ENCODE measurements at places on chromosomes 11 and 22.

- no peak for DNase-seq
Observed at GRCh38 chr11:57310091-57310490, 14.7 kb downstream of the TNKS1BP1 start.

- DNase-seq = no peak
Observed at GRCh38 chr22:44379817-44380755, 67.3 kb upstream of the SHISAL1 start.

- DNase-seq = no peak
Observed at GRCh38 chr11:132466983-132467382, 1065.3 kb downstream of the OPCML start.

- no peak for DNase-seq
Observed at GRCh38 chr22:26452236-26453016, 23.4 kb downstream of the ASPHD2 start.

GRCh38 chr11:57155838-57156607 lies 25.7 kb upstream of the LRRC55 start:
- no peak for DNase-seq

DNA sequence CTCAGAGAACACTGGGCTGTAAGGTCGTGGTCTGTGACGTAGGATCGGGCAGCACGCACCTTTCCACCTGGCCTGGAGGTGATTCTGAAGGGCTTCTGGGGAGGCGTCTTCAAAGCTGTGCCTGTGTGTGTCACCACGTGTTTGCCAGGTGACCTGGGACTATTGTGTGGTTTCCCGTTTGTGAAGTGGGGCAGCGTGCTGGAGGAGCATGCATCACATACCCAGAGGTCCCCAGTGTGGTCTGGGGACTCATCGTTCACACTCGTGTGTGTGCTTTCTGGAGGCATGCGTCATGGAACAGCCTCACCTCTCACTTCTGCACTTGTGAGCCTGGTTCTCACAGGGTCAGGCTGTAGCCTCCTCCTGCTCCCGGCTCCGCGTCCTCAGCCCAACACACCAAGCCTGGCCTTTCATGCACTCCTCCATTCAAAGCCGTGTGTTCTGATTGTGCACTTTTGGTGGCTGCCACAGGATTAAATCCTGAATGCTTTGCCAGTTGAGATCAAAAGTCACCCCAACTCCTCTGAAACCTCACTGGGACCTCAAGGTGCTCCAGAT lies 106.3 kb downstream of the KCNQ1OT1 start:
- DNase-seq = no peak

DNA sequence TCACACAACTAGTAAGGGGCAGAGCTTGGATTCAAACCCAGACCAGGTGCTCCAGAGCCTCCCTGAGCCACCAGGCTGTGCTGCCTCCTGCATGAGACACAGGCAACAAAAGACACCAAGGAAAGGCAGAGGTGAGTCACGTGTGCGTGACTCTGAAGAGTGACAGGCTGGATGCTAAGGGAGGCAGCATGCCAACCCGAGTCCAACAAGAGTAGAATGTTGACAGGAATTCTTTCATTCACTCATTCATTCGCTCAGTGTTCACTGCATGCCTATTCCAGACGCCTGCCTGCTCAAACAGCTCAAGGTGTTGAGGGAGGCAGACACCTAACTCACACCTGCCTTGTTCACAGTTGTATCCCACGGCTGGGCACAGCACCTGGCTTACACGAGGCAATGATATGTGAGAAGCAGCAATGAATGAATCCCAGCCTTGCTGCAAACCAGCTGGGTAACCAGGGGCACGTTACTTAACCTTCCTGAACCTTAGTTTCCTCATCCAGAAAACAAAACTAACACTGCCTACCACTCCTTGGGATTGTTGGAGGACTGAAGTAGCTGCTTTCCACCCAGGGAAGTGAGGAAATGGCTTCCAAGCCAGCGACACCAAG lies 73.8 kb upstream of the ARFGAP3 start:
- no peak for DNase-seq

- no peak for DNase-seq
Observed at GRCh38 chr11:114277637-114278341, 18.4 kb upstream of the NNMT start.

- no peak for DNase-seq
Observed at GRCh38 chr22:39456522-39457197, at the start of gene MGAT3. TSS of gene MGAT3 (plus strand) at chr22:39457012. CDS start at chr22:39487348, 30,336 bp downstream.

GRCh38 chr11:75262436-75262835 lies 21.9 kb downstream of the TPBGL start:
- DNase-seq = no peak

DNA sequence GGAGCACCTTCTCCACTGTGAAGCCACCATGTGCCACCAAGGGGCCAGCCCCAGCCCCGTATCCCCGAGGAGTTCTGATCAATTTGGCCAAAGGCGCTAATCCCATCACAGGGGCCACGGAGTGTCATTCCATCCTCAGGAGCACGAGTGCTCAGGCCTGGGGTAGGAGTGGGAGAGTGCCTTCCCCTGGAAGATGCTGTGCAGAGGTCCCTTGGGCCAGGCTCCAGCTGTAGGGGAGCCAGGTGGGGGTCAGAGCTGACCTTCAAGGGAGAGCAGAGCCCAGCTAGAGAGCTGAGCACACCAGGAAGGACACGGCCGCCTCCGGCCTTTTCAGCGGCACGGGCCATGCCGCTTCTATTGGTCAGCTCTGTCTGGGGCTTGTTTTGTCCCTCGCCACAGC lies 1459.9 kb downstream of the BRD1 start:
- DNase-seq = no peak

GRCh38 chr22:40567106-40567505 lies 69.4 kb downstream of the MRTFA start:
- DNase-seq = no peak

DNA sequence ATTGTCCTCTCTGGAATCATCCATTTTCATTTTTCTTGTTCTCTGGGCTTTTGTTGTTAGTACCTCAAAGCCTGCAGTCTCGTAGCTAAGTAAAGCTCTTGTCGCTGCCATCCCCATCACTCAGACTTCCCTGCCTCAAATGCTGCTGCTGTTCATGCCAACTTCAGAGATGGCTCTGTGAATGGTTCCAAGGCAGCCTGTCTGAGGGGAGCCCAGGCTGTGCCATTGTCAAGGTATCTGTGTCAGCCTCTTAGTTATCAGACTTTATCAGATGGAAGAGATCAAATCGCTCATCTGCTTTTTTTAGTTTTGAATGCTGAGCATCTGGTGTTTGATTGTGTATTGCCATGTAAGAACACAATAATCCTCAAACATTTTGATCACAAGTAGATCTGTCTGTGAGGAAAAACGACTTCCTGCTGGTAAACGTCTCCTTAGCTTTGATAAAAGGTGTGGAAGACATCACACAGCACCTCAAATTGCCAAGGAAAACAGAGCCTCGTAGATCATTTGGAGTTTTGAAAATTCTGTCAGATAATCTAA lies 304.2 kb upstream of the ZC3H12C start:
- no peak for DNase-seq

DNA sequence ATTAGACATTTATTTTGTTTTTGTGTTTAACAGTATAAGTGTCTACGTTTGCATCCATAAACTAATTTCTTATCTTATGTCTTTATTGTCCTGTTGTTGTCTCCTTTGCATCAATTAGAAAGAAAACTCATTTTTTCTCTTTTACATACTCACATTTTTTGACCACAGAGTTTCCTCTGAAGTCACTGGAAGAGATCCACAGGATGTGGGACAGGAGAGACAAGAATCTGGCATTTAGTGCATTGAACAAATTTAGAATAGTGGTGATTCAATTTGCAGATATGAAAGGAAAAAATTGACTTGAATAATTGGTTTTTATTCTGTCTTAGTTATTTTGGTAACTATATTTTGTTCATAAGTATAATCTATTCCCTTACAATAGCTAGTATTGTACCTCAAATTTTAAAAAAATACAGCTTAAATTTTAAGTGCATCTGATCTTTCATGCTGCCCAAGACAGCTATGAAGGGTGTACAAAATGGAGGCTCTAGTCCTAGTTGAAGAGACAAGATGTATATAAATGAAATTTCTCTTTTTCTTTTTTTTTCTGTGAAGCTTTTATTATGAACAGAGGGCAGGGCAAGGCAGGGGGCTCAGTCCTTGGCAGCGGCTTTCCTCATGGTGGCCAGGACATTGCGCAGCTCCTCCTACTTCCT lies 24.4 kb downstream of the HORMAD2 start:
- DNase-seq = no peak

DNA sequence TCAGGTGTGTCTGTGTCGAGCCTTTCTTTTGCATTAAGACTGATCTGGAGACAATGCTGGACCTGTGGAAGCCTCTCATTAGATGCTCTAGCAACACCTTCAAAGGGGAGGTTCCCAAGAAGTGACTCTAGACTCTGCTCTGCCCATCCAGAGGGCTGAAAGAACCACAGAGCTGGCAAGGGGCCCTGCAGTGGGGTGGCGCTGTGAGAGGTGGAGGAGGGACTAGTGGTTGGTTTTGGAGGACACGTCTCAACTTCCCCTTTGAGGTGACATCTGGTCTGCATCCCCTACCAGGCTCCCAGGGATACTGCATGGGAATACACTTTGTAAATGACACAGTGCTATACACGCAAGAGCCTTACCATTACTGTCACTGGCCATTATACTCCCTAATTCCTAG lies 34.2 kb upstream of the SYT13 start:
- DNase-seq = no peak

GRCh38 chr11:68314203-68315170 lies 2.1 kb downstream of the LRP5 start:
- DNase-seq = peak; percentile 77

GRCh38 chr22:26608129-26608528 lies 9.7 kb downstream of the CRYBB1 start:
- no peak for DNase-seq

- DNase-seq = no peak
Observed at GRCh38 chr11:6862961-6863360, at the start of gene OR10A2. TSS of gene OR10A2 (plus strand) at chr11:6863057. CDS start at chr11:6869755, 6,698 bp downstream.

DNA sequence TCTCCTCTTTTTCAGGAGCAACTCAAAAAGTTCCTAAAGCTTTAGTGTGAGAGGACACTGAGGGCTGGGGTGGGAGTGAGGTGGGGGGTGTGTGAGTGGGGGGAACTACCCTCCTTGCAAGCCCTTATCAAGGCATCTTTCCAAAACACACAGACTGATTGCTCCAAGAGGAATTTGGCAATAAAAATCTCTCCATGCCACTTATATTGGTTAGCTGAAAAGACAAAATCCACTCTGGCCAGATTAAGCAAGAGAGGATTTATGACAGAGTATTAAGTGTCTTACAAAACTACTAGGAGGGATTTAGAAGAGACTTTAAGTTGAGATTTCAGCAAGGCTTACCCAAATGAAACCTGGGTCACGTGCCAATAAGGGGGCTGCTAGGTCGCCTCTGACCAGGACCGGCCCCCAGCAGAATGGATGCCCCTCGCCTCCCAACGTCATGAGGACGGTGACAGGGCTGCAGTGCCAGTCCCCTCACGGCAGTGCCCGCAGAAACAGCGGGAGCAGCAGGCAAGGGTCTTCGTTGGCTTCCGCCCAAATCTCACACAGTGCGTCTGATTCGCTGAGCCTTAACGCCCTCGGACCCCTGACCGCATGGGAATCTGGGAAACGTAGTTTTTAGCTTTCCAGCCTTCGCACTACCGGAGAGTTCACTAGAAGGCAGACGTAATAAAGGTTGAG lies 22.1 kb upstream of the CTR9 start:
- no peak for DNase-seq

DNA sequence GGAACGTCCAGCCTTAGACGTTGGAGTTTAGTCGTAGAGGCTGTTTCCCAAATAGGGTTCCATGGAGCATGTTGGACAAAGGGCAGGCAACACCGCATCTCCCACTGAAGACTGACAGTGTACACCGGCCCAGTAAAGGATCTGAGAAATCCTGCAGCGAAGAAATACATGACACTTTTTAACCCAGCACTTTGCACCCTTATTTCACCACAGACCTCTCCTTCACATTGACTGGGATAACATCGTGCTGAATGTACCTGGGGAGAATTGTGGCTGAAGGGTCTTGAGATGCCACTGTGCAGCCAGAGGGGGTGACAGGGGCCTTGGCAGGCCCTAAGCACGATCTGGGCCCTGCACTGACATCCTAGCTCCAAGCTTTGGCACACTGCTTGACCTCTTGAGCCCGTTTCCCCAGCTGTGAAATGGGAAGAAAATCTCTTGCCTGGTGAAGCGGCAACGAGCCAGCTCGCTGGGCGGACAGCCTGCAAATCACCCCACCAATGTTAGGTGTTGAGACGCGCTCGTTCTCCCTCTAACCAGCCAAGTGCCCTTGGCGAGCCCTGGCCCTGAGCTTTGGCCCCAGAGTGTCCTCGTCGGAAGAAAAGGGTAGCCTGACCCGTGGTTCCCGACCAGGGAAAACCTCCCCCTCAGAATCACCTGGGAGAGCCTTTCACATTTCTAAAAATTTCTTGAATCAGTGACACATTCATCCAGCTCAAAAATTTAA lies 13.4 kb downstream of the CD5 start:
- no peak for DNase-seq

GRCh38 chr11:113124578-113124977 lies 163.4 kb downstream of the NCAM1 start:
- DNase-seq = no peak

DNA sequence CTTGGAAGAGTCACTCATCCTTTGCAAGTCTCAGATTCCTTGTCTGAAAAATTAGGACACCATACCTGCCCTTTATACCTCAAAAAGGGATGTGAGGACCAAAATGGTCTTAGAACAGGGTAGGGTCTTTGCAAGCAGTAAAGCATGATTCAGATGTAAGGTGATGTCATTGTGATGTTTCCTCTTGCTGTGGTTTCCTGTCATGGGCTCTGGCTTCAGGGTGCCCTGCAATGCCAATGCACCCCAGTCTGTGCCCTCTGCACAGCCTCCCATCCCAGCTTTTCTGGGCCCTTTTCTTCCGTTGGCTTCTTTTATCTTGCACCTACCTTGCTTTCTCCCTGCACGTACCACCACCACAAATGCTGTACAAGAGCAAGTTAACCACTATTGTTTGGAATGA lies 87.8 kb upstream of the NNMT start:
- DNase-seq = no peak

GRCh38 chr11:121106812-121107211 lies 5.8 kb downstream of the TECTA start:
- no peak for DNase-seq

- no peak for DNase-seq
Observed at GRCh38 chr22:17410576-17410975, 41.3 kb downstream of the CECR2 start.

- DNase-seq = no peak
Observed at GRCh38 chr11:69233744-69234570, 60.0 kb upstream of the MYEOV start.

GRCh38 chr22:22021162-22021750 lies 38.7 kb upstream of the TOP3B start:
- DNase-seq = no peak

Measured in HuH-7.5 (cell line).